SIG-M5 (cell line): ENCODE measurements at places on chromosomes 4 and X.

DNA sequence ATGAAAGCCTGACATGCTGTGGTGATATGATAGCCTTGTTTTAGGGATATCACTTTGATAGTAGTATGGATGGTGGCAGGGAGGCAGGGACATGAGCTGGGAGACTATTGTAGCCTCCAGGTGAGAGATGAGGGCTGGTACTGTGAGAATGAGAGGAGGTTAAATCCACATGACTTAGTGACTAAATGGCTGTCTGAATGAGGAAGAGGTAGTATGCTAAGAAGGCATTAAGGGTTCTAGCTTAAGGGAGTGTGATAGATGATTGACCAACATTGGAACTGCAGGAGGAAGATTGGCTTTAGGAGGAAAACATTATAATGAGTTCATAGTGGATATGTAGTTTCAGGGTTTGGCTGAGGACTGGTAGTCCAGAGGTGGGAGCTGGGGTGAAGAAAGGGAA is 195.0 kb upstream of the ANK2 start:
- no peak for DNase-seq

- DNase-seq: no peak
These were observed 56.0 kb downstream of the MAGEB10 start for GRCh38 chrX:27863809-27864208.

DNA sequence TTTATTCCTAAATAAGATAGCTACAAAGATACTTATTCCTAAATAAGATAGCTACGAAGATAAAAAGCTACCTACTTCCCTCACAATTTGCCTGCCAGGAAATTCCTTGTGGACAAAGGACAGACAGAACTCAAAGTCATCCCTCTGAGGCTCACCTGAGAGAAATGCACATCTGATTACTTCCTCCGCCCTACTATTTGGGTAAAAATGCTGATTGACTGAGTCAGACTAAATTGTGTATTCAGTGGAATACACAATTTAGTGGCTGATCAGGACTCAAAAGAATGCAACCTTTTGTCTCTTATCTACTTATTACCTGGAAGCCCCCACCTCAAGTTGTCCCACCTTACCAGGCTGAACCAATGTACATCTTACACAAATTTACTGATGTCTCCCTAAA is 10.3 kb upstream of the MAGEB16 start:
- DNase-seq: no peak

DNA sequence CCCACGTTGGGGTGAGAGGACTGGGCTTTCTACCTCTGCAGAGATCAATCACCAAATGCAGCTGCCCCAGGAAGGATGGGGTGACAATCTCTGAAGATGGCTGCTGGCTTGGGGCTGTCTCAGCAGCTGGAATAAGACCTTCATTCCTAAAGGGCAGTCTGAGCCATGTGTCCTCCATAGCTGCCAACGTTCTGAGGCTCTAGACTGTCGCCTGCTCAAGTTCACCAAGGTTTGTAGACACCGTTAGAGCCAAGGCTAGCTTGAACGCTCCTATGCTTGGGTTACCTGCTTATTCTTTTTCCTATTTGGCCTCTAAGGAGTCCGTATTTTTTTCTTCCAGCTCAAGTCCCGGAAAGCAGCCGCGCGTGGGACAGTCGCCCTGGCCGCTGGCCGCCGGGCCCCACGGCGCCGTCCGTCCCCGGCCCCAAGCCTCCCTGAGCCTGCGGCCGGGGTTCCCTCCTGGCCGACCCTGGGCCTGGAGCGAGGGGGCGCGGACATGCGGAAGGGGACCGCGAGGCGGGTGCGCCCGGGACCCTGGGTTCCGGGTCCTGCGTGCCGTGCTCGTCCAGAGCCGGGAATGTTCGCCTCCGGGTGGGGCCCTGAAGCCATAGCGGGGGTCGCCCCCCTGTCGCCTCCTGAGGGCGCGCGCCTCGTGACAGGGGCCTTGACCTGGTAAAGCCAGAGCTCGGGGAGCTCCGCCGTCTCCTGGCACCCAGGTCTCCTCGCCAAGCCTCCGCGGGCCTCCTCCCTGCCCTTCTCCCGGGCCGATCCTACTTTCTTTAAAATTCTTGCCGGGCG is 23.3 kb downstream of the MRFAP1 start:
- no peak for DNase-seq
